NAMALWA (cell line): ENCODE measurements at places on chromosomes 16 and 17.

- peak; percentile 86 for DNase-seq
Observed at GRCh38 chr16:720447-720989, 428 bp upstream of the ANTKMT start.

DNA sequence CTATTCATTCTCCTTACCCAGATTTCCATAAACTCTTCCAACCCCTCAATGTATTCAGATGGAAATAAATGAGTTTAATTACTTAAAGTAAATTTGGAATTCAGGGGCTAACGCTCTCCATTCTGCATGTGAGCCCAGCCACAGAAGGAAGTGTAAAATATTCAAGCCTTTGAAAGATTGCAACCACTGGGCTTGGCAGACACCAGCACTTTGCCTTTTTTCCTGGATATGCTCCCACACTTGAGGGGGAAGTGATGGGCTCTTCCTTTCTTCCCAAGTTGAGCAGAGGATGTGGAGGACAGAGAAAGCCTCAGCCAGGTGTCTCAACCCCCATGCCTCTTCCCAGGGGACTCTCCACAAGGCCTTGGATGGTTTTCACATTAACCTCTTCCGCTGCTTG is 825.1 kb upstream of the EEF2KMT start:
- DNase-seq, result no peak

DNA sequence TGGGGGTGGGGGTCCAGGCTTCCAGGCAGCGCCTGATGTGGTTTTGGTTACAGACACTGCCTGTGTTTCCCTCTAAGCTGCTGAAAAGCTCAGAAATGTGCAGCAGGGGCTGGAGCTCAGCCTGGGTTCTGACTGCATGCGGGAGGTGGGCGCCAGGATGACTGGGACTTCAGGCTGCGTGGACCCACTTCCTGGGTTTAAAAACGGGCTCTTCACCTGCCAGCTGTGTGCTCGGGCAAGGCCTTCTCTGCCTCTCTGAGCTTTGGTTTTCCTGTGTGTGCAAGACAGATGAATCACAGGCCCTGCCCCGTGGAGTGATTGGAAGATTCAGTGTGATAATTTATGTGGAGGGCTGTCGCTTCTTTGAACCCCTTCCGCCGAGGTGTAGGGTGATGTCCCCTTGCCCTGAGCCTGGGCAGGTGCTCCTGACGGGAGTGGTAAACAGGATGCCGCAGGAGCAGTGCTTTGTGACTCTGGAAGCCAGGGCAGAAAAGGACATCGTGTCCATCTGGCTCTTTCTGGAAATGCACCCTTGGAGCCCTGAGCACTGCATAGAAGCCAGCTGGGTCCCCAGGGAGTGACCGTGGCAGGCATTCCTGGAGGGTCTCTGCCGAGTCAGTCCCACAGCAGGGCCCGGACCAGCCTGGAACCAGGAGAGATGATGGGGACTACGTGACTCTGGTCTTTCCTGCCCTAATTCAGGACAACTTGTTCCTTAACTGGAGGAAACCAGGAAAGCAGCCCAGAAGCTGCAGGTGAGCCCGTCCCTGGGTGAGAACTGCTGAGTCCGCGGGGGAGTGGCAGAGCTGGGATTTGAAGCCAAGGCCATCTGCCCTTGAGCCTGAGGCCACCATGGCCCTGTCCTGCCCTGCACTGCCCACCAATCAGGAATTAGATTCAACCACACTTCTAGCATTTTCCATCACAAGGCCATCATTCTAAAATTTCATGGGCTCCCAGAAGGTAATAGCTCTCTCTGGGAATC is 28.5 kb upstream of the SLC7A5 start:
- DNase-seq, result no peak

GRCh38 chr16:86575754-86576557 is 2.4 kb upstream of the FOXL1 start:
- DNase-seq, result no peak

DNA sequence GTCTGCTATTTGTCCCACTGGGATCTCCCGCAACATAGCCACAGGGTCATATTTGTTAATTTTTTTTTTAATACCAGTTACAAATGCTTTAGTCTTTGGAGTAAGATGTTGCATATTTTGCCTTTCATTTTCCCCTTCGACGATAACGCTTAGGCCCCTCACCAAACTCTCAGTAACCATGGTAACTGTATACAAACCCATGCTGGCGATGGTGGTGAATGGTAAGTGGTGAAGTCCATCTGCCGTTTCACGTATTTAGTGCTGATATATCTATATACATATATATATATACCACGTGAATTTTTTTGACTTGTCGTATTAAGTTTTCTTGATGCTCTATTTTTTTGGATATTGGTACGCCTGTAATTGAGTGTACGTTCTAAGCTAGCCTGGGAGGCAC is 263.7 kb downstream of the RBFOX1 start:
- no peak for DNase-seq

GRCh38 chr17:45248132-45248957 is 13.5 kb downstream of the SPATA32 start:
- peak; percentile 90 for DNase-seq

DNA sequence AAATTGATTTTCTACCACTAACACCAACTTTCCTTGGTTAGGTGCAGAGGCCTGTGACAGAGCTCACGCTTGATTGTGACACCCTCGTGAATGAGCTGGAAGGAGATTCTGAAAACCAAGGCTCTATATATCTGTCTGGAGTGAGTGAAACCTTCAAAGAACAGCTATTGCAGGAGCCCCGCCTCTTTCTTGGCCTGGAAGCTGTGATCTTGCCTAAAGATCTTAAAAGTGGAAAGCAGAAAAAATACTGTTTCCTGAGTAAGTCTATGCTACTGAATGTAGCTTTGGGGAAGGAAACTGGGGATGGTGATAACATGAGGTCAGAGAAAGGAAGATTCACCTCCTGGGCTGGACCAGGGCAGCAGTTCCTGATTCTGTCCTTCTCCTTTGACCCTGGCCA is 38.3 kb downstream of the REXO5 start:
- DNase-seq, result no peak

- DNase-seq, result no peak
Observed at GRCh38 chr17:73683771-73684170, 39.5 kb upstream of the SDK2 start.
